Left cardiac atrium (tissue), 4 donors: ENCODE measurements at places on chromosomes 1 and 21. TPM values are rescaled to one million over a fixed set of nuclear protein-coding genes. Genes with fewer than 3 reads are reported as not detected.

Gene LCE1D
- not detected for total RNA-seq

Gene SMCP
- total RNA-seq, result not detected

Gene HTR6
- not detected for total RNA-seq

Gene AQP10
- total RNA-seq, result not detected

Gene OR10J1
- not detected for total RNA-seq

Gene SZT2
- 26.3 TPM for total RNA-seq

Gene RGL1
- total RNA-seq, result 32.7 TPM

Gene HENMT1
- 3.3 TPM for total RNA-seq

Gene CLIC6
- 9.3 TPM for total RNA-seq

Gene MLLT11
- total RNA-seq, result 2.7 TPM

Gene AZIN2
- 1.8 TPM for total RNA-seq

Gene TRIM67
- 0.16 TPM for total RNA-seq

Gene PROX1
- 59.5 TPM for total RNA-seq

Gene PLA2G2D
- not detected for total RNA-seq

Gene KIF17
- 4.0 TPM for total RNA-seq

Gene PHGDH
- total RNA-seq, result 33.9 TPM

Gene TMPRSS2
- total RNA-seq, result not detected

Gene ARHGEF19
- total RNA-seq, result 4.7 TPM

Gene MPZ
- total RNA-seq, result 3.2 TPM

Gene SSR2
- total RNA-seq, result 127 TPM

Gene CHIA
- not detected for total RNA-seq

Gene TOR3A
- 12.7 TPM for total RNA-seq

Gene OPRD1
- not detected for total RNA-seq

Gene SGIP1
- total RNA-seq, result 3.4 TPM

Gene MSH4
- 0.29 TPM for total RNA-seq

Gene FAM78B
- 6.0 TPM for total RNA-seq

Gene TNFRSF4
- 1.2 TPM for total RNA-seq

Gene CA14
- total RNA-seq, result 8.7 TPM

Gene PCP4
- total RNA-seq, result 6.4 TPM

Gene FTCD
- total RNA-seq, result 0.68 TPM

Gene PAQR6
- 1.3 TPM for total RNA-seq

Gene PSRC1
- total RNA-seq, result 2.3 TPM

Gene LAMC2
- 2.1 TPM for total RNA-seq

Gene CBS
- 5.8 TPM for total RNA-seq

Gene LCE2C
- not detected for total RNA-seq

Gene CLCA4
- not detected for total RNA-seq

Gene BRDT
- total RNA-seq, result not detected

Gene PRKAA2
- 49.7 TPM for total RNA-seq

Gene SLC44A5
- total RNA-seq, result 1.2 TPM

Gene SLC22A15
- total RNA-seq, result 7.8 TPM

Gene RIIAD1
- total RNA-seq, result 3.3 TPM

Gene COL8A2
- total RNA-seq, result 3.8 TPM

Gene SPATA1
- total RNA-seq, result 2.2 TPM
